ENCODE measurements at places on chromosomes 13 and 19.

DNA sequence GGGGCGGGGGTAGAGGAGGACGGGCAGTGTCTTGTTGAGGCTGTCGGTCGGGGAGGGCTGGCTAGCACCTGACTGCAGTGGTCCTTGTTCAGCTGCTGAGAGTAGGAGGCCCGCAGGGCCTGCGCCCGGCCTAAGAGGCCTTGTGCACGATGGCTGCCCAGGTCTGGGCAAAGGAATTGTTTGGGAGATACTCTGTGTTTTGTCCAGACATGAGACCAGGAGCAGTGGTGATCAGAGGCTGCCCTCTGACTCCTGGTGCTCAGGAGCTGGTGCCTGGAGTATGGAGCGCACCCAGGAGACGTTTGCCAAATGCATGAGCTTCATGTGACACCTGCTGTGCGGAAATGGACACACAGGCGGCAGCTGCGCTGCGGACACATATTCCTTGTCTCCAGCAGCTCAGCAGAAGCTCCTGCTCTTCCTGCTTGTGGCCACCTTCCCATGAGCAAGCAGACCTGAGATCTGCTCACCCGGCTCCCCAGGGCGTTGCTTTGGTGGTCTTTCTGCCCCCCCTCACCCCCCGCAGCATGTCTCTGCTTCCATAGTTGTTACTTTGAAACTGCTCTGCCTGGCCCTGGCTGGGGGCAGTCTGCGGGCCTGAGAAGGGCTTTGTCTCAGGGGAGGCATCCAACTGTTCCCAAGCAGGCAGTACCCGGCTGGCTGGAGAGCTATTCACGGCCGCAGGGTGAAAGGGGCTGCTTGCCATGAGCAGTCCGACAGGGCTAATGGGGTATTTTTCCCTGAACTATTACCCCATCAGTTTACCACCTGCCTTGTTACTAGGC lies 163.9 kb downstream of the TEX29 start:
- DNase-seq: no peak

- no peak for DNase-seq
Measured at GRCh38 chr13:76853921-76854608, 32.1 kb downstream of the KCTD12 start.

DNA sequence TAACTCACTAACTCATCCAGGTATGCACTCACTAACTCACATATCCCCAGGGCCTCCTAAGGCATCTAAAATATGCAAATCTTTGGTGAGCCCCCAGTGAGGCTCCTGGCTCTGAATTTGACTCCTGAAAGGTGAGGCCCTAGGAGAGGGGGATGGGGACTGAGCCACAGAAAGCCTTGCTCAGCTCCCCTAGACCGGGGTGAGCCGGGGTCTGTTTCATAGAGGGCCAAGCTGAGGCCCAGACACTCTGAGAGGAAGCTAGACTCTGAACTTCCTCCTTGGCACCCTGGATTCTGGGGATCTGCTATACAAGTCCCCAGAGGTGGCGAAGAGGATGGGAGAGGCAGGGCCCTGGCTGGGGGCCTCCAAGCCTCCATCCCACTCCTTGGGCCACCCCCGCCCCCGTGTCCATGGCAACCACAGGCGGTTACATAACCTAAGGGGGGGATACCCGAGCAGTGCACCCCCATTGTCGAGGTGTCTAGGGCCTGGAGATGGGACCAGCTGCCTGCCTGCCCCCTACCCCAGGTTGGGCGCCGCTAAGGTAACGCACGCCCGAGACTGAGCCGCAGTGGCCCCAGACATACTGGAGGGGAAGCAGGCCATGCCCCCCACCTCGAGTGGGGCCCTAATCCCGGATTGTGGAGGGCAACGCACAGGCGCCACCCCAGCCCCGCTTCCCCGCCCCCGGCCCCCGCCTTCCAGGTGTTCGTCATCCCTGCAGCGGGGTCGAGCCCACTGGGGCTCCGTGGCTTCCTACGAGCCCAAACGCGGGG lies 646 bp downstream of the ABHD8 start:
- DNase-seq: no peak

DNA sequence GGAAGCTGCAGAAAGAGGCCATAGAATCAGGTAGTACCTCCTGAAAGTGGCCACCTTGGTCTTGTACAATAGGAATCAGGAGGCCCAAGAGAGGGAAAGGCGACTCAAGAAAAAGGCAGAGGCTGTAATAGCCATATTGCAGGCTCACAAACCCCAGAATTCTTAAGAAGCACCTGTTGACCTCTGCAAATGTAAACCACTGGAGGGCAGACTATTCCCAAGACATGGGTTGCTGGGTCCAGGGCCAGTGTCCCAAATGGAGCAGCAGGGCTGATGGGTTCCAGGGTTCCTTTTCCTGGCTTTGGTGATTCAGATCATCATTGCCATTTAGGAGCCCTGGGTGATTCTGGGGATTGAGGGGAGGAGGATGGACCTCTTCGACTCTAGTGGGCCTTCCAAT lies 167.6 kb downstream of the B3GLCT start:
- no peak for DNase-seq

DNA sequence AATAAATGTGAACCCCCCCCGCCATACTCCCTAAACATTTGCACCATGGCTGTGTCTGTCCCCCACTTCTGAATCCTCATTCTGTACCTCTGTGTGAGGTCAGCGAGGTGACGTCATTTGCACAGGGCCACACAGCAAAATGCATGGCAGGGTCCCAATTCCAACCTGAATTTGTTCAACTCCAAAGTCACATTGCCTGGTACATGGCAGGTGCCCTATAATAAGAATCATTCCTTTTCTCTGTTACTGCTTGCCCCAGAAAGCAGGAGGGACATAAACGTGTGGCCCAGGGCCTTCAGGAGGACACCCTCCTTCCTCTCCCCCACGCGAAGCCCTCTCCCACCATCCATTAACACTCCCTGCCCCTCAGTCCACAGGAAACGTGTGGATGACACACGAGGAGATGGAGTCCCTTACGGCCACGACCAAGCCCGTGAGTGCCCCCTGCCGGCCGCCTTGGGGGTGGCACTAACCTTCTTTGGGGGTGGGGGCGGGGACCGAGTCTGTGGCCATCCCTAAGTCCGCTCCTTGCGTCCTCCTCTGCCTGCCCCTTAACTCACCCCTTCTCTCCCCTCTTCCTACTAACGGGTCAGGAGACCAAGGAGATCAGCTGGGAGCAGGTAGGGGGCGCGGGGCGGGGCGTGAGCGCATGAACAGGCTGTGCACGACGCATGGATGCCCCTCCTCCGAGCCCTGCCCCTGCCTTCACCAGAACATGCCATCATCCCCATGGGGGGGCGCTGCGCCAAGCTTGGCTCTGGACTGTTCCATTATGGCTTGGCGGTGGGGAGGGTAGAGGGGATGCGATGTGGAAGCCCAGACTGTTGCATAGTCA lies 9.4 kb downstream of the HRC start:
- DNase-seq: no peak

DNA sequence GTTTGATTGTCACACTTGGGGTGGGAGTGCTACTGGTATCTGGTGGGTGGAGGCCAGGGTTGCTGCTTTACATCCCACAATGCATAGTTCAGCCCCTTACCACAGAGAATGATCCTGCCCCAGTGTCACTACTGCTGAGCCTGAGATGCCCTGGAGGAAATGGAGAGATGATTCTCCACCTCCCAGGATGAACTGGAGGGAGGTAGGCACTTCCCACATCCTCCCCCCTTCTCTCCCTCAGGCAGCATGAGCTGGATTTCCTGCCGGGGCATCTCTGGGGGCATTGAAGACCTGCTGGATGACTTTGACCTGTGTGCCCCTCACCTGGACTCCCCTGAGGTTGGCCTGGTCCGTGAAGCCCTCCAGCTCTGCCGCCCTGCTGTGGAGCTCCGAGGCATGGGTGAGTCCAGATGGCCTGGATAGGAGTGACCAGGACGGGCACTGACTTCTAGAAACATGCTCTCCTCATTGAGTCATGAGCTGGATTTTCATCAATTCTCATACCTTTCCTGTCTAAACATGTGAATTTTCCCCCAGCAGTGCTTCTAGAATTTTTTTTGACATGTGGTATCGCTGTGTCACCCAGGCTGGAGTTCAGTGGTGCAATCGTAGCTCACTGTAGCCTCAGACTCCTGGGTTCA lies 45.3 kb downstream of the NWD1 start:
- DNase-seq: no peak

All from cortex of kidney (tissue), 1 donor.